ENCODE measurements at places on chromosomes 7 and 10. TPM values are rescaled to one million over a fixed set of nuclear protein-coding genes. Genes with fewer than 3 reads are reported as not detected.

VGF gene
- total RNA-seq: not detected

ACSM6 gene
- not detected for total RNA-seq

PCLO gene
- total RNA-seq: under 0.01 TPM

PPP1R17 gene
- total RNA-seq: not detected

CFAP70 gene
- total RNA-seq: 0.44 TPM

NPFFR1 gene
- total RNA-seq: not detected

SORCS3 gene
- total RNA-seq: not detected

DLG5 gene
- total RNA-seq: 64.1 TPM

GIMAP8 gene
- under 0.01 TPM for total RNA-seq

SMKR1 gene
- 0.66 TPM for total RNA-seq

SFTPA1 gene
- total RNA-seq: not detected

SLC18A2 gene
- total RNA-seq: not detected

PSAP gene
- total RNA-seq: 373 TPM

NKX2-3 gene
- not detected for total RNA-seq

RBM28 gene
- total RNA-seq: 17.5 TPM

All from placental pericyte (primary cell).